Body of pancreas (tissue), 4 donors: ENCODE measurements at places on chromosomes 5 and 9. TPM values are rescaled to one million over a fixed set of nuclear protein-coding genes. Genes with fewer than 3 reads are reported as not detected.

The ELOVL7 gene
- 2.6 TPM for total RNA-seq

The TMEFF1 gene
- not detected for total RNA-seq

The EDIL3 gene
- 2.3 TPM for total RNA-seq

The DCAF10 gene
- total RNA-seq: 14.5 TPM

The ANKRD55 gene
- not detected for total RNA-seq

The GTF3C4 gene
- total RNA-seq: 6.2 TPM

The FOXD4L5 gene
- not detected for total RNA-seq

The C5orf52 gene
- not detected for total RNA-seq

The NPR3 gene
- 4.7 TPM for total RNA-seq

The SPINK4 gene
- total RNA-seq: not detected

The ASTN2 gene
- total RNA-seq: 9.6 TPM

The ANKRD31 gene
- 0.33 TPM for total RNA-seq

The GFPT2 gene
- total RNA-seq: 3.9 TPM

The NUTM2G gene
- total RNA-seq: not detected

The PIP5KL1 gene
- 2.6 TPM for total RNA-seq

The FANCC gene
- total RNA-seq: 7.5 TPM

The HMHB1 gene
- total RNA-seq: not detected

The NOXA1 gene
- 12.9 TPM for total RNA-seq

The IRX2 gene
- 3.0 TPM for total RNA-seq

The SPATA31C1 gene
- not detected for total RNA-seq

The MSH3 gene
- total RNA-seq: 9.2 TPM

The ENTREP1 gene
- total RNA-seq: 10.9 TPM

The FAM200C gene
- total RNA-seq: 4.6 TPM
